ENCODE measurements at places on chromosomes 2 and 18.
A peak's percentile ranks its signal among the peaks of the same experiment; 100 is the strongest.

GRCh38 chr2:140895378-140895777, 1235.4 kb downstream of the LRP1B start:
- no peak for DNase-seq

- DNase-seq = no peak
Observed at GRCh38 chr2:218343591-218343990, 13.1 kb upstream of the CATIP start.

DNA sequence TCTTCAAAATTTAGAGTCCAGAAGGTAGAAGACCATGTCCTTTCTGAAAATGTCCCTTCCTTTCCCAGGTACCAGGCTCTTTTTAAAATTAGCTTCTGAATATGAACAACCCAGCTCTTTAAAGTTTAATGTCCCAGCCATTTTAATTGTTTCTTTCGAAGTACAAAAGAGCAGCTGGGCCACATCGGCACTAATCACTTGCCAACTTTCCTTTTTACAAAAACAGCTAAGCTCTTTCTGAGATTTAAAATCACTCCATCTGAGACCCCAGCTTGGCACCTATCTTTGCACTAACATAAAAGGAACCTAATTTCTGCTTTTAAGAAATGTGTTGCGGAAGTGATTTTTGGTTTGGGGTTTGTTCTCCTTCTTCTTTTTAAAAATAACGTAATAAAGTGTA, 2.6 kb downstream of the BOD1L2 start:
- no peak for DNase-seq

- DNase-seq = no peak
Observed at GRCh38 chr2:60546756-60547420, 6.6 kb downstream of the BCL11A start.

- DNase-seq = no peak
Observed at GRCh38 chr2:205287316-205287715, 395.0 kb upstream of the NRP2 start.

GRCh38 chr2:74010087-74010541, 25.4 kb downstream of the TET3 start:
- DNase-seq = no peak

GRCh38 chr2:99970292-99970868, 172.0 kb downstream of the AFF3 start:
- DNase-seq = no peak

DNA sequence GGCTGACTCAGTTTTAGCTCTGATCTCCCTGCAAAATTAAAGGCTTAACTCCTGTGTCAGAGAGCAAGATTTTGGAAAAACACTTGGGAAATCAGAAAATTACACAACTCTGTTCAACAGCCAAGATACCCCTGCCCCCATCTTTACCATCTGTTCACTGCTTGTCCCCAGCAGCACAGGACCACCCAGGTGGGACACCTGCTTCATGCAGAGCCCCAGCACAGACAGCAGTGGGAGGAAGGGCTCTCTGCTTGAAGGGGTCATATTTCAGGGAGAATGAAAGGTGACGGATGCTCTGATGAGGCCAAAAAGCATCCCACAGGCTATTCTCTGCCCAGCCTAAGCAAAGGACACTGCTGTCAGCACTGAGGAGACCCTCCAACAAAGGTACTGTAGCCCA, 584.6 kb upstream of the KLHL29 start:
- DNase-seq = no peak

DNA sequence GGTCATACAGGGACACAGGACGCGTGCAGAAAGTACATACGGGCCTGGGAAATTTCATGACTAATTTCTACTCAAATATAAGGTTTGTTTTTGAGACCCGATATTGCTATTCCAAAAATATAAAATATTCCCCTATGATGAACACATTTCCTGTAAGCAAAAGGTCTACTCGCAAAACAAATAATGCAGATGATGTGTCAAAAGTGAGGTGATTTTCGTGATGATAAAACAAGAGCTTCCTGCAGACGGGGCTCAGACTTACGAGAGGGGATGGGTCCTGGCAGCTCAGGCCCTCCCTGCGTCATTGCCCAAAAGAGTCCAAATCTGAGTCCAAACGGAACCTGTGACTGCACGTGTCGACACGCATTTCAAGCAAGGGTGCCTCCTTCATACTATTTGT, 62.7 kb downstream of the MBP start:
- no peak for DNase-seq

- no peak for DNase-seq
Observed at GRCh38 chr2:96088340-96089335, 27.7 kb downstream of the ADRA2B start.

DNA sequence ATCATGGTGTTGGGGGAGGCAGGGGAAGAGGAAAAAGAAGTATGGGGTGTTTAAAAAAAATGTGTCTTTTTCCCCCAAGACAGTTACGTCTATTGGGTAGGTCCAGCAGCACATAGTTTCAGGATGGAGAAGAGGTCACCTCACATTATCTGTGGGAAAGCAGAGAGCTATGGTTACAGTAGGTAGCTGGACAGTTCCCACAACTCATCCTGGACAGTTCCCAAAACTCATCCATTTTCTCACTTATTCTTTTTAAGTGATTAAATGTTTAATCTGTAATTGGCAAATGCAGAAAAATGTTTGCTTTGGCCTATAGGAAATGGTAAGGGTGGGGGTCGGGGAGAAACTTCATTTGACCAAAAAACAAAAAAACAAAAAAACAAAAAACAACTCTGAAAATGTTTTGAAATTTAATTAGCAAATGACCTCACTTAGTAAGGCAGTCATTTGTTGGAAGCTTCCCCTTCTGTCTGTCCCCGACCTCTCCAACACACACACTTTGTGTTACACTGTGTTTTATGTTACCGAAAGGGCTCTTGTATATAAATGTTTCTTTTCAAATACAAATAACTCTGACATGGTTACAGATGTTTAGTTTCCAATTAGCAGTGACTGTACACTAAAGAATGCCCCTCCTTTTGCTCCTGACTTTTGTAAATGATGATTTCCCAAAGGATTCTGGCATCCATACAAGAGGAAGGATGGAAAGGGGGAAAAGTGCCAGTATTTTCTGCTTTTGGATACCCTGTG, 173.3 kb upstream of the ZFP36L2 start:
- DNase-seq = no peak

GRCh38 chr2:17627434-17627833, 86.9 kb downstream of the VSNL1 start:
- no peak for DNase-seq

DNA sequence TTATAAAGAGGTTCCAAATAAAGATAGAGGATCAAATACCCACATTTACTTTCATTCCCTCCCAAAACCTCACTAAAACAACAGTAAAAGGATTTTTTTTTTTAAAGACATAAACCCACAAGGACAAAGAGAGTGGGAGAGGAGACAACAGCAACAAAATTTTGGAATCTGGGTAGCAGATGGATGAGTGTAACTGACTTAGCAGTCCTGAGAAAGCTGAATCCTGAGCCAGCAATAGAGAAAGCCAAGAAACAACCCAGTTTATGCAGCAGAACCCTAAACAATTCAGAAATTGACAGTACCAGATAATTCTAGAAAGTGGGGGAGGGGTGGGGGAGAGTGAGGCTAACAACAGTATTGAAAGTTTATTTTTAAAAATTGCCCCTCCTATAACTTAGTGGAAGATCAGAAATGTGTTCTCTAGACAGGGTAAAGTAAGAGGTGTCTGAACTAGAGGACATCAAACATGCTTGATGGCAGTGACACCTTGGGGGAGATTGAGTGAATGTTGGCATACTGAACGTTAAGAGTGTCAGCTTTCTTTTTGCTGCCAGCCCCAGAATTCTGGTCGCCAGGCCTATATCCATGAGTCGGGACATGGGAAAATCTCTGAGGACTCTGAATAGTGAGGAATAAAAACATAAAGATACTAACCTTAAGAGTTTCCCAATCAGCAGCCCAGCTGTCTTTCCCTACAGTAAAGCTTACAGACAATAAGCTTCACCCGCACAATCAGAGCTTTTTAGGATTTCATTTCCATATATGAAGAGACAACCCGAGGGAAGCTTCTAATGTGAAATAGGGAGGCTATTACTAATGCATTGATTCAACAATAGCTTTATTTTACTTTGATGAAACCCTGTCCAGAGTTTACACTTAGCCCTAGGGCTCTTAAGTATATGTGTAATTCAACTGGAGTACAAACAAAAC, 128.0 kb upstream of the ALPP start:
- DNase-seq = no peak

DNA sequence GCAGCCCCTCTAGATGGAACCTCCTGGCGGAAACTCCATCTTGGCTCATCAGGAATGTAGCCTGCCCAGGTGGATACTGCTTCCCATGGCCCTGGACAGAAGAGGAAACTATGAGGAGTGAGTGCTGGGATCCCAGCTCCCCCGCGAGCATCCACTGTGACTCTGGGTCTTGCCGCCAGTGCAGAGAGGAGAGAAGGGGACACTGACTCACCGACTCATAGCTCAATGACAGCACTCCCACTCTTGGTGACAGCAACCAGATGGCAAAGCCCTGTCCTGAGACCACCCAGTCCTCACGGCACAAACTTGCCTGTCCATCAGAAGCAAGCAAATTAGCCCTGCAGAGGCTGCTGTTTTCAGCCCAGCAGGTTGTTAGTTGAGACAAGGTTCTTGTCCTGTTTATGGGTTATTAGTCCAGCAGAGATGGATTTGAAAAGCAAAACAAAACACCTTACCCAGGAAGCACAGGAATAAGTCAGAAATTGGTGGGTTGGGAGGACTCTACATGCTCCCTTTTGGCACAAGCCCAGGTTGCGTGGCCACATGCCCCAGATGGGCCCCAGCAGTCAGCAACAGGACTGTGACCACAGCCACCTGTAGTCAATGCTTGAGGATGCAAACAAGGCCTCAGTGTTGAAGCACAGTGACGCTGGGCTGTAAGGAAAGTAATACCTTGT, 111.5 kb upstream of the GLI2 start:
- no peak for DNase-seq

DNA sequence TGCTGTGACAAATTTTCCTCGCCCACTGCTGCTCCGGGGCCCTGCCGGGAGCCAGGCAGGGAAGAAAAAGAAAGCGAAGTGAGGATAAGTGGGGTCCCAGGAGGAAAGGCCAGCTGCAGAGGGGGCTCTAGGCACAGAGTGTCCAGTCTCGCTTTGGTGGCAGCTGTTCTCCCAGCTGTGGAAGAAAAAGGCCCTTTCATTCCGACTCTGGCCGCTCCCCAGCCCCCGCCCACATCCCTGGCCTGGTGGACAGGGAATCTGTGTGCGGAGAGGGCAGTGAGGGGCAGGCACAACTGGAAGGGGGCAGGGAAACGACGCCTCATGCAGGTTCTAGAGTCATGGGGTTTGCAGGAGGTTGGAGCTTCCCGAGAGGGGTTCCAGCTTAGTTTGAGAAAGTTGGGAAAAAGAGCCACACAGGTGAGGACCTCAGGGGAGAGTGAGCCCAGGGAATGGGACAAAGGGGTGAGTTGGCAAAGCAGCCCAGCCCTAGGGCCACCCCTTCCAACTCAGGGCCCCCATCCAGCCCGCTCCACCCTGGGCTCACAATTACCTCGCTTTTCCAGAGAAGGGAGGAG, 1.8 kb downstream of the RTKN start:
- no peak for DNase-seq

- DNase-seq = no peak
Observed at GRCh38 chr18:55470826-55471225, 117.2 kb downstream of the TCF4 start.

- DNase-seq = no peak
Observed at GRCh38 chr2:48471048-48471474, 58.9 kb upstream of the STON1 start.

DNA sequence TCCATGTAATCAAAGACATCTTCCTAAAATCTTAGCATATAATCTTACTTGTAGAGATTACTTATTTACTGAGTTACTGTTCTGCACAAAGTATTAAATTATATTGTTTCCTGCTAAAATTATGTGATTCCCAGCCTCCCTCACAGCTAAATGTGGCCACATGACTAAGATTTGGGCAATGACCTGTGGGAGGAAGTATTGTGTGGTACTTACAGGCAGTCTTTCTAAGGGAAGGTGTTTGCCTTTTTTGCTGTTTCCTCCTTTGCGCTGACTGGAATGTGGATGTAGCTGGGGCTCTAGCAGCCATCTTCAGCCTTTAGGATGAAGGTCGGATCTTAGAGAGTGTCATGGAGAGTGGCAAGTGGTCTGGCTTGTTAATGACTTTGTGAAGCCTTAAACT, 146.3 kb upstream of the APCDD1 start:
- DNase-seq = no peak

DNA sequence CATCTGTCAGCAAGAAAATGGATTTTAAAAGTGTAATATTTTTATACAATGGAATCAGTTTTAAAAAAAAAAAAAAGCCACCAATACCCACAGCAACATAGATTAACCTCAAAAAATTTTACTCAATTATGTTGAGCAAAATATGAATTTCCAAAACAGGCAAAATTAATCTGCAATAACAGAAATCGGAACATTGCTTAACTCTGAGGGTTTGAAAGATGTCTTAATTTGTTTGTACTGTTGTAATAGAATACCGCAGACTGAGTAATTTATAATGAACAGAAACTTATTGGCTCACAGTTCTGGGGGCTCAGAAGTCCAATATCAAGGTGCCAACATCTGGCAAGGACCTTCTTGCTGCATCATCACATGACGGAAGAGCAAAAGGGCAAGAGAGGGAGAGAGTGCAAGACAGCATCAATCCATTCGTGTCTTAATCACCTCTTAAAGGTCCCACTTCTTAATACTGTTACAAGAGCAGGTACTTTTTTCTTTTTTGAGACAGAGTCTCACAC, 31.8 kb upstream of the TNFAIP6 start:
- DNase-seq = no peak

- no peak for DNase-seq
Observed at GRCh38 chr2:182018218-182018617, 32.6 kb downstream of the PPP1R1C start.

- no peak for DNase-seq
Observed at GRCh38 chr2:15225131-15225530, 336.0 kb downstream of the NBAS start.

DNA sequence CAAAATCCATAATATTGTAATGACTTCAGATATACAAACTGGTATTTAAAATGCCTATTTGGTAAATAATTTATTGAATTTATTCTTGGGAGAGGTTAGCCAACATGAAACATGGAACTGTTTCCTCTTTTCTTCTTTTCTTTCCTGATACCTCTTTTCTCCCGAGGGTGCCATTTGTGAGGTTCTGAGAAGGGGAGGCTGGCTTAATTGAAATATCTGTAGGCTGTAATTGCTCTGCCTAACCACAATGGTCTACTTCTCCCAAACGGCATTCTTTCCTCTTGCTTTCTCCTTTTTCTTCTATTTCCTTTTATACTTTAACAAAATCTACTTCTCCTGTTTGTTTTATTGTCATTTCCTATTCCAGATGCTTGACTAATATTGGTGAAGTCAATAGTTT, 114.9 kb downstream of the TCF4 start:
- DNase-seq = no peak

DNA sequence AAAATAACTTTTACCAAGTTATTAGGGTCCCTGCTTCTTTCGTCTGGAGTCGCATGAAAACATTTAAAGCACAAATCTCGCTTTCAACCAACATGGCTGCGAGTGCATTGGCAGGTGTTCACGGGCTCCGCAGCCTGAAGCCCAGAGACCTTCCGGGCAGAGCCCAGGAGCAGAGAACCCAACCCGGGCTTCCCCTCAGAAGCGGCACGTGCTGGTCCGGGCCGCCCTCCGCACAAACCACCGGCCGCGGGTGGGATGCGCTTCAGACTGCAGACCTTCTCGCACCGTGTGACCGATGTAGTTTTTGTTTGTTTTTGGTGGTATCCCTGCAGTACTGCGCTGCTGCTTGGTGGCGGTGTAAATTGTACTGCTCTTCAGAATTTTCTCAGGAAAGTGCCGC, 105.6 kb upstream of the TPO start:
- no peak for DNase-seq

GRCh38 chr18:13725566-13726231, 659 bp downstream of the FAM210A start:
- peak; percentile 4 for DNase-seq

All from stimulated activated CD4-positive, alpha-beta T cell treated with anti-CD3 and anti-CD28 coated beads, Interleukin-1b, Interleukin-23, amount 100 ng/mL, for 24 hours (primary cell).